ENCODE measurements at places on chromosomes 4 and X.

- no peak for DNase-seq
Measured at GRCh38 chr4:184000457-184001396, 95.6 kb downstream of the STOX2 start.

DNA sequence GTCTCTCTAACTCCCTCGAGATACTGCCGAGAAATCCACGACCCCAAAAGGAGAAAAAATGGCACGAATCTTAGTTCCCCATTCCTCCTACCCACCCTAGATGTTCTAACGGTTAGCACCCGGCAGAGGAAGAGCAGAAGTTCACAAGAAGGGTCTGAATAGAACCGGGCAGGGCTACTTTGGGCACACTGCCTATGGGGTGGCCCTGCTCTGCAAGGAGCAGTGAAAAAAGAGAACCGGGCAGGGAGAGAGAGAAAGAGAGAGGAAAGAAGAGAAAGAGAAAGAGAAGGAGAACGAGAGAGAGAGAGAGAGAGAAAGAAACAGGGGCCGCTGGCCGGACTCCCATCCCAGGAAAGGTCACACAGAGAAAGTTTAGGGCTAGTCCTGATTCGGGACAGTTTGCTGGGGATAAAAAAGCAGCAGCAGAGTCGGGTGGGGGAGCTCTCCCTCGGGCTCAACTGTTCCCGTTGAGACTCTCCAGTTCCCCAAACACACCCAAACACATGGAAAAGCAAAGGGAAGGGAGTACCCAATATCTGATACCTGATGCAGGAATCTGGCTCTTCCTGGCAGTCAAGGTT lies 468 bp downstream of the GLA start:
- no peak for DNase-seq

GRCh38 chrX:80267790-80268189 lies 152.5 kb upstream of the TENT5D start:
- DNase-seq: no peak

DNA sequence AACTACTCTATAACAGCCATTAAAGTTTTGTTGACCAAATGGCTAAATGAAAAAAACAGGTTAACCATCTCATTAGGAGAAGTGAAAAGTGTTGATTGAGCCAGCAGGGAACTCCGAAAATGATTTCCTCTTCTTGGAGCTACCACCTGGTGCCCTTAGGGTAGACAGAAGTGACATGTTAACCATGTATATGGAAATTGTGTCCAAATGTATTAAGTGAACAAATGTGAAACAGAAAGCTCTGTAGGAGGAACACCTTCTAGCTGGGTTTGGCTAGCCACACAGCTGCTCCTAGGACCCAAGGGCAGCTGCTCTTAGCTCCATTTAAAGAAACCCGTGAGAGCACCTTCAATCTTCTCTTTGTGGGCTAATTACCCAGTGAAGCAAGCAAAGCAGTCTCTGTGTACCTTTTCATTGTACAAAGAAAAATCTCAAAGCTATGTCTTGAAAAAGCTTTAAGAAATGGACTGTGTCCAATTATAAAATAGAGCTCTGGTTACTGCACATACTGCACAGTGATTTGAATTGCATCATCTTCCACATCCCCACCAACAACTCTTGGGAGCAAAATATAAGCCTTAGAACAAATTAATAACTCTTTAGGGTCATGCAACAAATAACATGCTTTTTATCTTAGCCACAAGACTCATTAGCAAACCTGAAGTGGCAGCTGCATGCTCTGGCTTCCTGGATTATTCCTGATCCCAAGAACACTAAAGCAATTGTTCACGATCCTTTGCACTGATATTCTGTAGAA lies 59.2 kb upstream of the PARM1 start:
- peak; percentile 30 for DNase-seq

DNA sequence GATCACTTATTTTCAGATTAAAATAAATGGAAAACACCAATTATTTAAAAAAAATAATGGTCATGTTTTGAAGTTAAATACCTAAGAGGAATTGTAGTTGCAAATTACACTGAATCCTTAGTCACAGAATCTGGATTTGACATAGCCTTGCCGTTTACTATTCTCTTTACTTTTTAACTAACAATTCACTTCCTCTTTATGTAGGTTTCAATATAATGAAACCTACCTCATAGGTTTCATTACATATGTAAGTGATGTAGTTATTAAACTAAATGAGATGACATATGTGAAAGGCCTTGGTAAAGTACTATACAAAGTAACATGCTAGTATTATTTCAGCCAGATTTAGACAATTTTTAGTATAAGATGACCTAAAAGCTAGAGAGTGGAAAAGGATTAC lies 6.5 kb downstream of the SPP1 start:
- no peak for DNase-seq

GRCh38 chr4:73828956-73829355 lies 7.5 kb upstream of the CXCL6 start:
- DNase-seq: no peak

GRCh38 chr4:7736436-7737267 lies 203.0 kb downstream of the AFAP1 start:
- no peak for DNase-seq

- peak; percentile 73 for DNase-seq
Measured at GRCh38 chrX:153539171-153539978, 21.9 kb downstream of the ATP2B3 start.

GRCh38 chr4:41359836-41360213 lies 103.1 kb downstream of the UCHL1 start:
- DNase-seq: no peak

- no peak for DNase-seq
Measured at GRCh38 chr4:47930971-47931804, 16.8 kb upstream of the NFXL1 start.

DNA sequence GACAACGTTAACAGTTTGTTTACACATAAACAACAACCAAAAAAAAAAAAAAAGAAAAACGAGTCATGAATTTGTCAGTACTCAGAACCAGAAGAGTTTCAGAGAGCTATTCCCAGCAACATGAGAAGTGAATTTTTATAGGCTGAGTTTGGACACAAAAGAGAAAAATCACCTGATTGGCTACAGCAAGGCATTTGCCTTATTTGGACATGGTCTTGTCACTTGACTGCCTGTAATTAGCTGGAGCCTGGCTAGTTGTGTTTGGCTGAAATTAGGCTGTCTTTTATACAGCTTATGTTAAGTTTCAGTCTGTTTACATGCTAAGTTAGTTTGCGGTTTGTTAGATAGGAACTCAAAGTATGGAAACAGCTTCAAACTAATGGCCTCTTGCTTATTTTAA lies 880 bp upstream of the TEX13A start:
- no peak for DNase-seq

- no peak for DNase-seq
Measured at GRCh38 chrX:78540171-78540570, 119.0 kb downstream of the RTL3 start.

- no peak for DNase-seq
Measured at GRCh38 chrX:94977562-94977961, 1303.6 kb downstream of the FAM133A start.

DNA sequence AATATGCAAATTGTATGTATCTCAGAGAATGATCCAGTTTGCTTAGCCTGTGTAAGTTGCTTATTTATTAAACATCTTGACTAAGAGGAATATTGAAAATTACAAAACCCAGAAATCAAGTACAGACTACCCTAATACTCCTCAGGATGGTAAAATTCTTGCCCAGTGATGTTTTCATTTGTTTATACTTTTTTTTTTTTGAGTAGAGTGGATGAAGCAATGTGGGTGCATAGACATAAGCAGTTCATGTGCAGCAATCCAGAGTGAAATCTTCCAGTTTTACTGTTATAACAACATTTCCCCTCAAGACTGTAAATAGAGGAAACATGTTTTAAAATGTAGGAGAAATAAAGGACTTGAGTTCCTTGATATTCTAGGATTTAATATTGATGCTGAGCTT lies 4.7 kb downstream of the GLRB start:
- DNase-seq: no peak

GRCh38 chr4:144208074-144208473 lies 67.6 kb upstream of the GYPA start:
- no peak for DNase-seq

DNA sequence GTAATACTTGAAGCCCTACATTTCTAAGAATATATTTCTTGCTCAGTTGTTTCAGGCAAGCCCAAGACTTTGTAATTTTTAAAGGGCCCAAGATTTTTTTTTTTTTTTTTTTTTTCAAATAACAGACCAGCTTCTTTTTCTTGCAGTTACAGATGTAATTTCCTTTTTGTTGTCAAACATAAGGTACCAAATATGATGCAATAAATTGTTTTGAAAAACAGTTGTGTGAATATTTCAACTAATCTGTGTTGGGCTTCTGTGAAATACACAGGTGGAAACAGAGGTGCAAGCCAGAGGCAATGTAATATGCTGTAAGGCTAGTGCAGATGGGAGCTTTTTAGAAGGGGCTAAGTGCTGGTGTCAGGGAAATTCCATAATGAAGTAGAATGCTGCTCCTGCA lies 64.8 kb upstream of the RAB33B start:
- DNase-seq: no peak

DNA sequence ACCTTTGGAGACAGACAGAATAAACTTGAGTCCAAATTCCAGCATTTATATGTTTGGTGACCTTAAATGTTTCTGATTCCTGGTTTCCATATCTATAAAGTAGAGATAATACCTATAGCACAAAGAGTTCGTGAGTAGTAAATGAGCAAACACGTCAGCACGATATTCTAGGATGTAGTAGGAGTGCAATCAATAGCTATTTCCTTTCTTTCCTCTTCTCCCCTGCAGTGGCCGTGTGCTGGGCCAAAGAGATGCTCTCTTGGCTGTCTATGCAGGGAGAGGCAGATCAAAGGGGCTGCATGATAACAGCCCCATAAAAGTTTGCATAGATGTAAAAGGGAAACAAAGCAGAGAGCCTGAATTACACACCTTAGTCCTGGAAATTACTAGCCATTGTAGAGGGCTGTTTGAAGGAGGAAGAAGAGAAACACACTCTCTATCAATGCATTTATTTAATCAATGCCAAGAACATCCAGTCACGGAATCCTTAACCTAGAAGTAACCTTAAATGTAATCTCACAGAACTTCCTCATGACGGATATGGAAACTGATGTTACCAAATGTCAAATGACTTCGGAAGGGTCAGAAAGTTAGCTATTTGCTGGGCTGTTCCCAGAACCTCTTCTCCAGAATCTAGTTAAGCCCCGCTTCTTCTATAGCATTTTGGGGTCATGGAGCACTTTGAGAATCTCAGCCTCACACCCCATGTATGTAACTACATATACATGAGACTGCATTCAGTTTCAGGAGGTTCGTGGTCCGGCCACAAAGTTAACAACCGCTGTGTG lies 35.5 kb upstream of the PLAC8 start:
- DNase-seq: no peak

GRCh38 chrX:113300580-113300979 lies 459.9 kb upstream of the AMOT start:
- no peak for DNase-seq

- DNase-seq: peak; percentile 22
Measured at GRCh38 chr4:41361794-41362526, 105.2 kb downstream of the UCHL1 start.

DNA sequence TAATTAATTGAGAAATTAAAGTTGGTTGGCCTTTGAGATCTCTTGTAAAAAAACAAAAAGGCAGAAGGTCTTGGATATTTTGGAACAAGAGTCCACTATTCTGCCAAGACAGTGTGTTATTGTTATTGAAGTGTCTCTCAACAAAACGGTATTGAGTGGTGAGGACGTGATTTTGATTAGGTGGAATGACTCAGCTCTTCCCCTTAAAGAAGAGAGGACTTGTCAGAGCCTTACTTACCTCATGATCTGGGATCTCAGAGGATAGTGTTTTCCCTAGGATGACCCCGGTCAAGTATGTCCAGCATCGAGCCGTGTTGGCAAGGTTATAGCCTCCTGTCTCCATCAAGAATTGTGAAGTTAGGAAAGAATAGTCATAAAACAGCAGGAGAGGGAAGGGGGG lies 110.9 kb downstream of the HDAC8 start:
- no peak for DNase-seq

DNA sequence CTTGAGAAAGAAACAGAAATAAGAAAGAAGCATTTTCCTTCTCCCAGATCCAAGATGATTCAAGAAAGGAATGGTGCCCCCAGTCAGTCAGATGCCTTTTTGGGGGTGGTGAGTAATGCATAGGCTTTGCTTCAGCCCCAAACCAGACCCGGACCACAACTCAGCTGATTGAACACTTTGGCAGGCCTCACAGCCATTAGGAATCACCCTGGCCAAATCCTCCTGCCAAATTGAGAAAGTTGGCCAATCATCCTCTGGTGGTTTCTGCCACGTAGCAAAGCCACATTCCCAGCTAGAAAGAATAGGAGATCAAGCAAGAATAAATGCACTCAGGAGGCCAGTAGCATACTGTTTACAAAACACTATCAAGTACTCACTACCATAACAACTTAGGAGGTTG lies 33.7 kb downstream of the FRMD7 start:
- no peak for DNase-seq

DNA sequence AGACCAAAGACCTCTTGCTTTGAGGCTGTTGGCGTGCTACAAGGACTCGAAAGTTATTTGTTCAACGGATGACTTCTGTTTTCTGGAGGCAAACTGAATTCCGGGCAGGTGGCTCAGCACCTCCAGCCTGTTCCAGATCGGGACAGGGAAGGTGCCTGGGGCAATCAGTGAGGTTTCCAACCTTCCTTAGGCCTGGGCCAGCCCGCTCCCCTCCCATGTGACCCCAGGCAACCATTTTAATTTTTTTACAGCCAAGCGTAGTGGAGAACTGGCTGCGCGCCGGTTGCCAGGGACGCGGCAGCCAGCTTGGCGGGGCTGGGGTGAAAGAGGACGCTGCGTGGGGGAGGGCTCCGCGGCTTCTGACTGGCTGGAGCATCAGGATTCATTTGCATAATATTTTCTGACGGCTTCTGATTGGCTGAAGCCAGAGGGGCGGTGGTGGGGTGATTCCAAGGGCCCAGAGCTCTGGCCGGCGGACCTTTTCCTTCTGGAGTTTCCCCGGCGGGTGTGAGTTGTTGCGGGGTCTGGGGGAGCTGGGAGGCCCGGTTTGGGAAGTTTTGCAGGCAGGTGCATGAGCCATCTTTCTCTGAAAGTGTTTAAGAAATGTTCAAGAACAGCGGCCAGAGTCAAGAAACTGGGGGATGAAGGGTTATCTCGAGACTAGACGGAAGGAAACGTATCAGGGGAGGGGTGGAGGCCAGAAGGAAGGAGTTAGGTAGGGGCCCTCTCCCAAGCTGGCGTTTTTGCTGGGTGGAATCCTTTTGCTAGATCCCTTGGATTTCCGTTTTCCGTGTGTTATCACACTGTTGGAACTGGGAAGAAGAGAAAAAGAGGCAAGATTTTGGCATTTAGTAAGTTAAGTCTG lies at the start of gene MID1IP1:
MID1IP1 (plus strand) TSS at position 479 of the 865 bp plus-strand sequence. CDS start 3,488 bp downstream, outside the sequence.
- DNase-seq: peak; percentile 72

- no peak for DNase-seq
Measured at GRCh38 chrX:68708503-68709290, 61.2 kb downstream of the STARD8 start.

Data from GM20000 (cell line).